Nephron progenitor cell (in vitro differentiated cells): ENCODE measurements at places on chromosomes 2 and 18.

DNA sequence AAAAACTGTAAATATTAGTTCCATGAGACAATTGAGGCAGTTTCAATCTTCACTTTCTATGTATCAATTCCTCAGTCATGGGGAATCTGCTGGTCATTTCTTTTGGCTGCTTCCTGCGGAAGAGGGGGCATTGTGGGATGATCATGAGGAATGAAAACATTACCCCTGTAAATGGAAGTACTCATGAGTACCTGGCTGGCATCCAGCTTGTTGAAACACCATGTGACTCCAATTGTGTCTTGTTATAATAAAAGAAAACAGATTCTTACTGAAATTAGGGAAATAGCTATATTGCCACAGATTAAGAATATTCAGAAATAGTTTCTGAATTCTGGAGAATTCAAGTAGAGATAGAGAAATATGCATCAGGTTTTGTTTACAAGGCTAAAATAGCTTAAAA lies 41.6 kb upstream of the GPR39 start:
- no peaks in the 10 kb centered on the region for H3K4me1 ChIP-seq
- no peak overlapping the region for H3K27ac ChIP-seq
- peaks cover 16% of the 10 kb centered on the region for H3K27me3 ChIP-seq
- H3K4me3 ChIP-seq: no peak overlapping the region
- H3K36me3 ChIP-seq: no peaks in the 10 kb centered on the region
- DNase-seq: no peak

- no peaks in the 10 kb centered on the region for H3K4me1 ChIP-seq
- no peaks in the 10 kb centered on the region for H3K36me3 ChIP-seq
- H3K27me3 ChIP-seq: peaks cover 11% of the 10 kb centered on the region
- H3K4me3 ChIP-seq: no peak overlapping the region
Measured at GRCh38 chr2:143148757-143149156, 19.5 kb downstream of the ARHGAP15 start.

GRCh38 chr2:144132357-144132756 lies 387.6 kb downstream of the ZEB2 start:
- no peaks in the 10 kb centered on the region for H3K36me3 ChIP-seq
- no peak overlapping the region for H3K27ac ChIP-seq
- peaks cover under 1% of the 10 kb centered on the region for H3K4me1 ChIP-seq
- no peaks in the 10 kb centered on the region for H3K27me3 ChIP-seq
- no peak for DNase-seq

- H3K4me1 ChIP-seq: peaks cover 20% of the 10 kb centered on the region
- no peak for DNase-seq
- H3K4me3 ChIP-seq: no peak overlapping the region
- H3K27me3 ChIP-seq: peaks cover 58% of the 10 kb centered on the region
Measured at GRCh38 chr2:104840156-104840555, 13.8 kb upstream of the POU3F3 start.

DNA sequence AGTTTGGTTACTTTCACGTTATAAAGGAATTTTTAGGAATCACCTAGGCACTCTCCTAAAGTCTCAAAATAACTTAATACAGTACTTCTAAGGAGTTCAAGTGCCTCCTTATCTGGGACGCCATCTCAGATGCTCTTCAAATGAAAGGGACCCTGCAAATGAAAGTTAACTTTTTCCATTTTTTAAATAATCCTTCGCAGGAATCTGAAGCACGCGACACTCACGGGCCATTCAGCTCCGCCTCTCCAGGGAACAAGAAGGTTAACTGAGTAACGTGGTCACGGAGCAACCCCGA lies 537 bp upstream of the ZC3H15 start:
- H3K27me3 ChIP-seq: no peaks in the 10 kb centered on the region
- no peak for DNase-seq
- peaks cover 5% of the 10 kb centered on the region for H3K36me3 ChIP-seq
- peak overlapping the region; percentile 98 for H3K4me3 ChIP-seq
- H3K4me1 ChIP-seq: peaks cover 51% of the 10 kb centered on the region
